ENCODE measurements at places on chromosomes 1 and 21.

DNA sequence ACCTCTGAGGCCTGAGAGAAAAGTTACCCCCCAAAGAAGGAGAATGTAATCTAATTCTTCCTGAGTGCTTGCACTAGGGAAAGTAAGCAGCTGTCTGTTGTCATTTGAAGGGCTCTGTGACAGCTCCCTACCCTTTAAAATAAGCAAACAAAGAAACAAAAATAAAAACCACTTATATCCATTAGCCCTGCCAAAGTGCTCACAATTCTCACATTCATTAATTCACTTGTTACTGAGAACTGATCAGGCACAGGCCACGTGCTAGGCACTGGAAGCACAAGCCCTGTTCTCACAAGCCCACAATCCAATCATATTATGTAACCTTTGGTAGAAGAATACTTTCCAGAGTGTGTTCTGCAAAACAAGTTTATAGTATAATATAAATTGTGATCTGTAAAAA is 199.4 kb downstream of the ZC3H11B start:
- DNase-seq, result no peak

GRCh38 chr1:169148472-169149252 is 42.2 kb downstream of the ATP1B1 start:
- no peak for DNase-seq

- DNase-seq, result no peak
Measured at GRCh38 chr1:145908653-145909052, 1.2 kb downstream of the ITGA10 start.

- DNase-seq, result no peak
Measured at GRCh38 chr1:209589440-209589839, 5.9 kb downstream of the CAMK1G start.

DNA sequence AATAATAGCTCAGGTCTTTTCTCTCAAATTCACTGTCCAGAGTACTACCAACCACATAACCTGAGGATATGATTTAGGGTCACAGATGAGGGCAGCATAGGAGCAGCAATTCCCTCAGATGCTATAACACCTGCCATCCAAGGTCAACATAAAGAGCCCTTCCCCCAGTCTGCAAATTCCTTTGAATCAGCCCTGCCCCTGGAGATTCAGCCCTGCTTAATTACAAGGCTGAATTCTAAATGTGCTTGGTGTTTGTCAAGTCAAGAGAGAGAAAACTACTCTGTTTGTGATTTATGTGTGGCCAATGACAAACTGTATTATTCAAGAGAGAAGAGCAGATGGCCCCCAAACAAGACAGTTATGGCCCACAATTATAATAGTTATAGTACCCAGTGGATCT is 195.7 kb upstream of the ADGRL2 start:
- DNase-seq, result no peak

DNA sequence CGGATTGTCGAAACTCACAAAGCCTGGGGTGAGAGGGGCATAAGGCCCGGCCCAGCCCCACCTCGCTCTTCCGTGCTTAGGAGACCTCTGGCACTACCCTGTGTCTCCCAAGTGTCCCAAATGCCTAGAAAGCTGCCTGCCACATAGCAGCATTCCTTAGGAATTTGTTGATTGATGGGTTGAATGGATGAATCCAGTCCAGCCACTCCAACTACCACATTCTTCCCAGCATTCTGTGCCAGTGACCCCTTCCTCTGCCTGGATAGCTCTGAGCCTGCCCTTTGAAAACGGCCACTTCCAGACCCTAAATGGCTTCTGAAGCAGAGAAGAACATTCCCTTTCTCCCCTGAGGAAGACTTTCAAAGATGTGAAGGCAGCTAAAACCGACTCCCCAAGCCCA is 11.5 kb downstream of the CELF3 start:
- no peak for DNase-seq

DNA sequence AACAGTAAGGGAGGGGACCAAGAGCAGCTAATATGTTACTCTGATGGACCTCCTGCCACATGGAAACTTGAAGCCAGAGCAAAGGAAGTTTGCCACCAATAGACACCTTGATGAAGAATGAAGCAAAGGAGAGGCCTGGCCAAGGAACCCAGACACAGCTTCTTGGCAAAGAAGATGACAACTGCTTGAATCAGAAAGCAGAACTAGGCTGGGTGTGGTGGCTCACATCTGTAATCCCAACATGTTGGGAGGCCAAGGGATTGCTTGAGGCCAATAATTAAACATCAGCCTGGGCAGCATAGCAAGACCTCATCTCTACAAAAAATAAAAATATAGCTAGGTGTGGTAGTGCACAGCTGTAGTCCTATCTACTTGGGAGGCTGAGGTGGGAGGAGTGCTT is 31.7 kb upstream of the CAPZB start:
- DNase-seq, result no peak

DNA sequence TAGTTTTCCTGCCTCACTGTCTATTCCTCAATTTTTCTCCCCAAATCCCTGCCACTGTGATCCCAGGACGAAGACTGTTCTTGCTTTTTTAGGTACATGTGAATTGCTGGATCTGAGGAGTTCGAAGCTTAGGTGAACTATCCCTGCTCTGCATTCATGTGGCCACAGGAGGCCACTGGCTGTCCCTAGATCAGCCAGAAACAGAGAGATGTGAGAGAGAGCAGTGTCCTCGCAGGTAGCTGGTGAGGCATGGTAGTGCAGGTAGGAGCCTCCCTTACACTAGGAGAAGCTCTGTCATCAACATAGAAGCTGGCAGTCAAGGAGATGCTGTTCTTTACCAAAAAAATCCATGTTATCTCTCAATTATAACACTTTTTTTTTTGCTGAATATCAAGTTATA is 71.5 kb downstream of the USP24 start:
- DNase-seq, result peak; percentile 29

GRCh38 chr1:218433744-218434143 is 88.6 kb downstream of the TGFB2 start:
- no peak for DNase-seq

DNA sequence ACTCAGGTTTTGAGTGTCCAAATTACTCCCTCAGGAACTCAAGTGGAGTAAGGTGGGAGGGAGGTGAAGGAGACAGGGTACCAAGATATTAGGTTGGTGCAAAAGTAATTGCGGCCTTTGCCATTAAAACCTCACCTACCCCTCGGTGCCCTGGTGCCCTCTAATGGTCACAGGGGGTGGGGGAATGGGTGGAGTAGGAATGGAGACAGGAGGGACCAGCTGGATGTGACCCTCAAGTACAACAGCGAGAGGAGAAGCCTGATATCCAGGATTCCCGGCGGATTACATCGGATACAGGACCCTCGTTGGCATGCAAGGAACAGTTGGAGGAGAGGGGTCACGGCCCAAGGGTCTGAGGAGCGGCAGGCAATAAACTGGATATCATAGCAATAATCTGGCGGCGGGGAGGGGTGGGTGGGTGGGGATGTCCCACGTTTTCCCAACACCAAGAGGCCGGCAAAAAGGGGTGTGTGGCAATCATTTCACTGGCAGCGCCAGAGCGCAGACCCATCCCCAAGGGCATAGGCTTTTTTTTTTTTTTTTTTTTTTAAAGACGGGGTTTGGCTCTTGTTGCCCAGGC is 4.3 kb upstream of the ZBTB7B start:
- DNase-seq, result no peak

DNA sequence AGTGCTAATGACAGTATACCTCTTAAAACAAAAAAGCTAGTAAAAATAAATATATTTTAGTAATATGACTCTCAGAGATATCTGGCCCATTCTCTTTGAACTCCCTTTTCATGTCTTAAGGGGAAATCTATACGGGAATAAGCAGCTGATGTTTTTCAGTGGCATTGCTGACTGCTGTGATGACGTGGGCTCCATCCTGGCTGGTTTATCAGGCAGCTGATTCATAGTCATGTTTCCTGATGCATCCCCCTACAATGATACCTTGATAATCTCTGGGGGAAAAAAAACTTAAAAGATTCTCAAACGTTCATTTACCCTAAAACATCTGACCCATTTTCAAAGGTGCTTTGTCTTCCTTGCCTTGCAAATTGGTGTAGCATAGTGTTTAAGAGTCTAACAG is 53.8 kb downstream of the ABCA4 start:
- DNase-seq, result no peak

All from NCI-H526 treated with DMSO at 0.1 percent for 48 hours (cell line).